ENCODE measurements at places on chromosomes 12 and 14.

DNA sequence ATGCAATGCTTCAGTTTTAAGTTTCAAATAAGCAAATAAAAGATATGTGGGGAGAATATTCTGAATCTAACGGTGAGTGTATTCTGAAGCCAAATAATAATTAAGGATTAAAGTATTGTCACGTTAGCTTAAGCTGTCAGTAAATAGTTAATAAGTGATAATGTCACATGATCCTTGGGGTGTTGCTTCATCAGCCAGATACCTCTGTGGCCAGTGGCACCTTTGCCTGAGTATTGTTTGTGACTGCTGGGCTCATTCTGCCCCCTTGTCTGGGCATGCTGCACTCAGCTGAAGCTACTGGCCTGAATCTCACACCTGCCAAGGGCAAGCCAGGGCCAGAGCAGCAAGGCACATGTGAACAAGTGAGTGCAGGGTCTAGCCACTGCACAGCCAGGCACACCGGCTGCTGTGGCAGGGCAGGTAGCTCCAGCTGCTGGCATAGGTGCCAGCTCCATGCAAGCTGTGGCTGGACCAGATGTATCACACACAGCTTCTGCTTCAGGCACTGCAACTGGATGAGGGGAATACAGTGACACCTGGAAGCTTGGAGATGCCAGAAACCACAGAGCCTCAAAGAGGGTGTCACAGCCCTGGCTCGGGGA lies 739.7 kb downstream of the SLC6A15 start:
- no peak for DNase-seq

DNA sequence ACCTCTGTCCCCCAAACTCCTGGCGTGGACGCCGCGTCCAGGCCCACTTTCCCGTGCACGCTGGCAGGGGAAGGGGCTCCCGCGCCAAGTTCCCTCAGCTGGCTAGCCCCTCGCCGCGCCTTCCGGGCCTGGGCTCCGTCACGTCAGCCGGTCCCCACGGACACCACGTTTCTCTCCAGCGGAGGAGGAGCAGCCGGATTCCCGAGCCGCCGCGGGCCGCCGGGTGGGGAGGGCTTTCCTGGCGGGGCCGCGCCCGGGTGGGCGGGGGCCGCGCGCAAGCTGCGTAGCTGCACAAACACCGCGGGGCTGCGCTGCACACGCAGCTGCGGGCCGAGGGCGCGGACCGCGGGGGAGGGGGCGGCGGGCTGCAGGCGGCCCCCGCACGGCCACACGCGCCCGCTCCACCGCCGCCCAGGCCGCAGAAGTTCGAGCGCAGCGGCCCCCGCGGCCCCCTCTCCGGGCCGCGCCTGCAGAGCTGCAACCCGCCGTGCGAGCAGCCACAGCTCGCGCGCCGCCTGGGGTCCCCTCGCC lies 45.1 kb upstream of the PNMA1 start:
- DNase-seq: no peak

GRCh38 chr12:34288963-34289345 lies 266.7 kb downstream of the ALG10 start:
- no peak for DNase-seq

GRCh38 chr14:72894623-72895378 lies 900 bp upstream of the DPF3 start:
- no peak for DNase-seq

All from stimulated activated CD8-positive, alpha-beta memory T cell treated with anti-CD3 and anti-CD28 coated beads, Interleukin-4, amount 100 ng/mL, for 1 hour (primary cell).